ENCODE measurements at places on chromosomes 1 and 21.

- DNase-seq: no peak
Measured at GRCh38 chr1:97986041-97987005, 65.5 kb upstream of the DPYD start.

DNA sequence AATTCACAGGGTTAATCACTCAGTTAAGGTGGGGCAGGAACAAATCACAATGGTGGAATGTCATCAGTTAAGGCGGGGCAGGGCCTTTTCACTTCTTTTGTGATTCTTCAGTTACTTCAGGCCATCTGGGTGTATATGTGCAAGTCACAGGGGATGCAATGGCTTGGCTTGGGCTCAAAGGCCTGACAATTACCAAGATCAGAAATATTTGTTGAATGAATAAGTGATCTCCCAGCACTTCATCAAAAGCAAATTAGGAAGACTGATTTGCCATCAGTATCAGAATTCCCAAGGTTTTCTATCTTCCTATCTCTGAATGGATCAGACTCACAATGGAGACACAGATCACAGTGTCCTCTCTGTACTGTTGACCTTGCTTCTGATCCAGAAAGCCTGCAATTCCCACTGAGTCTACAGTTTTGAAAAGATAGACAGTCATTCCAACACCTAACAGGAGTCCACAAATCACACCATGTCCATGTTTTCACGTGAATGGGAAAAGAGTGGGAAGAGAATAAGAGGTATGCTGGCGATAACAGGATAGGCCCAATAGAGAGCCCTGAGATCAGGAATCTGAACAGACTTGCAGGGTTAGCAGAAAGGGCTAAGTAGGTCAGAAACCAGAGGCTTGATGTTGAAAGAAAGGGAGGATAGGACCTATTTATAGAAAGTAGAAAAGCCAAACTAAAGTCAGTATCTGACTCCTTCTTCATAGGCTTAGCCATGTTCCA, 75.3 kb downstream of the KCNK1 start:
- DNase-seq: no peak

- DNase-seq: no peak
Measured at GRCh38 chr21:44082648-44083440, 24.4 kb upstream of the PWP2 start.

- DNase-seq: no peak
Measured at GRCh38 chr1:51313268-51313852, 17.0 kb downstream of the TTC39A start.

DNA sequence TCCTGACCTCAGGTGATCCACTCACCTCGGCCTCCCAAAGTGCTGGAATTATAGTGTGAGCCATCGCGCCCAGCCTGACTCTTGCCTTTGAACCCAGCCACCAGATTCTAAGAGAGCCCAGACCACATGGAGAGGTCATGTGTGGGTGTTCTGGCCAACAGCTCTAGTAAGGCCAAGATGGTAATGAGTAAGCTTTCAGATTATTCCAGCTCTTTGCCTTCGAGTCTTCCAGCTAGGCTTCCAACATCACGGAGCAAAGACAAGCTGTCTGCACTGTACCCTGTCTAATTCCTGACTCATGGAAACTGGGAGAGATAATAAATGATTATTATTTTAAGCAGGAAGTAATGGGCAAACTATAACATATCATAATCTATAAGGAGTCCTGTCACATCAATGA, 14.8 kb upstream of the ZFP69B start:
- no peak for DNase-seq

DNA sequence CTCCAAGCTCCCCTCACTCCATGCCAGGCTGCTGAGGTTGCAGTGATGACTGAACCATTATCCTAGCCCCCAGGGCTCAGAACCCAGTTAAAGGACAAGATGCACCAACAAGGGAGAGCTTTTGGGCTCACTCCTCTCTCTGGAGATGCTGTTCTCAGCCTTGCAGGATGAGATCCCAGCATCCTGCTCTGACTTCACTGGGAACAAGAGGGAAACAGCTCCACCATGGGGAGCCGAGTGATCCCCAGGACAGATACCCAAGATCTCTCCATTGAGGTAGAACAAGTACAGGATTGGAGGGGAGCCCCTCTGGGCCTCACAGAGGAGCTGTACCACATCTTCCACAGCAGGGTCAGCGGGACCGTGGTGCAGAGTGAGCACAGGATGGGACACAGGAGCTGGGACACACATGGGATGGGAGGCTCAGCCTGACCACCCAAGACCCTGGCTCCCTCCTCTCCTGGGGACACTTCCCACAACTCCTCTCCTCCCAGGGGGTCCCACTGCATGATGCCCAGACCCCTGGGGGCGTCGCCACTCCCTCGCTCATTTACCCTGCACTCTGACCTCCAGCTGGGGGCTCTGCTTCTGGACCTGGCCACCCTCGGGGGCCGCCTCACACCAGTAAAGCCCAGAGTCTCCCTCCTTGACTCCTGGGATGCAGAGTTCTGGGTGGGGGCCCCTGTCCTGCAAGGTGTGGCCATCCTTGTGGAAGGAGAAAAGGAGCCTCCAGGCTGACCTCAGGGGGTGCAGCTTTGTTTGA, 18.6 kb upstream of the SLAMF9 start:
- DNase-seq: no peak

DNA sequence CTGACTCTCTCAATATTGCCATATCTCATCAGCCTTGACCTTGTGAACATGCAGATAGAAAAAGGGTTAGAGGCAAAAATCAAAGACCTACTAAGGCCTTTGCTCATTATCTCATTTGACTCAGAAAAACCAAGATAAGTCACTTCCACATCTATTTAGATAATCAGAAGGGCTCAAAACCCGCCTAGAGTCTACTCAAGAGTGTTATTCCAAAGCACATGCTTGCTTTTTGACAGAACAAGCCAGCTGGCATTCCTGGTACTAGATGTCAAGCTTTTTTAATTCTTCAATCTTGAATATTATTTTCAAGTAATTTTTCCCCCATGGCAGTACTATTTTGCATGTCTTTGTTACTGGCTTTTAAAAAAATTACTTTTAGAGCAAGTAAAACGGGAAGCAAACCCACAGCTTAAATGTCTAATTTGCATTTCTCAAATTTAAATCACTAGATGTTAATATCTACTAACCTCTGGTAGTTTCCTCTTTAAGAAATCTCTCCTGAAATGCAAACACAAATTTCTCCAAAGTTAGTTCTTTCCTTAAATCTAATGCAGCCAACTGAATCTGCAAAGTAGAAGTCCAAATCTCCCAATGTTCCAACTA, 51.5 kb downstream of the APP start:
- DNase-seq: no peak

DNA sequence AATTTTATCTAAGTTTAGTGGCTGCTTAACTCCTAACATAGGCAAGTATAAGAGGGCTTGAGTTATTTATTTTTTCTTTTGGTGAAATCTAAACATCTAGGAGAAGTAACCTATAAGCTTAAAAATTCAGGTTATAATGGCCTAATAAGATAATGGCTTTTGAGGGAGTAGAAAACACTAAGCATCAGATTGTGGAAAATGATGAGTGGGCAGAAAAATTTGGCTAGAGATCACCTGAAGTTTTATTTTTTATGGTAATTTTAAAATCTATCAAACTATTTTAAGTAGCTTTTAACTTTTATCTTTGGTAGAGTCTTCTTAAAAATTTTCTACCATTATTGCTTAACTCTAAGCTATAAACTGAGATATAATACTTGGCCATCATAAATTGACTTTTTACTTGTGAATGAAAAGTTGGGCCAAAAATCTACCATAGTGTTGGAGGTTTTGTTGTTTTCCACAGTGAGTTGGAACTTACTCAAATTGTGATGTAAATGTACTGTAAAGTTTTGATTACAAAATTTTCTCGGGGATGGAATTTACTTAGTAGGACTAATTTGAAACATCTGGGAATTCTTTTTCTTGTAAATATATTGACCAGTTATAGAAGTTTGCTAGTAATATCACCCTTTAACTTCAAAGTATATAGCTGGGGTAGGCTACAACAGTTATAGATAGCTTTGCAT, 63.9 kb downstream of the USP25 start:
- DNase-seq: no peak

- no peak for DNase-seq
Measured at GRCh38 chr1:29532751-29533150, 296.4 kb downstream of the PTPRU start.

DNA sequence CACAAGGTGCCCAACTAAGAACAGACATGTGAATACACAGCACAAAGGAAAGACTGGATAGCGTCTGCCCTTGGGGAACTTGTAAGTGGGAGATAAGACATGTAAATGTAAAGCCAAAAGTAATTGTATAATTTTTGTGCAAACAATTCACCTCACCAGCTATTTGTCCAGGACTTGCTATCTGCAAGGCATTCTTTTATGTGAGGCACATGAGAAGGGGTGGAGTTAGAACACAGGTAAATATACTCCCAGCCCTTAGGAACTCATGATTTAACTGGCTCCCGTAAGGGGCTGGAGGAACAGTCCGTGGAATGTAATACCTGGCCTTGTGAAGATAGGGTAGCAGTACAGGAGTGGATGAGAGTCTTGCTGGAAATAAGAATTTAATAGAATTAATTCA, 61.3 kb downstream of the CDK18 start:
- no peak for DNase-seq

- DNase-seq: peak; percentile 3
Measured at GRCh38 chr21:45974073-45975019, 7.2 kb upstream of the COL6A1 start.

- DNase-seq: no peak
Measured at GRCh38 chr1:2944705-2945104, 76.6 kb upstream of the ACTRT2 start.

- DNase-seq: no peak
Measured at GRCh38 chr1:32635508-32636277, 14.7 kb downstream of the ZBTB8OS start.

- no peak for DNase-seq
Measured at GRCh38 chr1:15488371-15488770, 12.5 kb downstream of the CELA2B start.

GRCh38 chr21:36753556-36753955, 54.6 kb downstream of the SIM2 start:
- DNase-seq: no peak

- DNase-seq: no peak
Measured at GRCh38 chr1:22639286-22639685, 2.9 kb downstream of the C1QA start.

DNA sequence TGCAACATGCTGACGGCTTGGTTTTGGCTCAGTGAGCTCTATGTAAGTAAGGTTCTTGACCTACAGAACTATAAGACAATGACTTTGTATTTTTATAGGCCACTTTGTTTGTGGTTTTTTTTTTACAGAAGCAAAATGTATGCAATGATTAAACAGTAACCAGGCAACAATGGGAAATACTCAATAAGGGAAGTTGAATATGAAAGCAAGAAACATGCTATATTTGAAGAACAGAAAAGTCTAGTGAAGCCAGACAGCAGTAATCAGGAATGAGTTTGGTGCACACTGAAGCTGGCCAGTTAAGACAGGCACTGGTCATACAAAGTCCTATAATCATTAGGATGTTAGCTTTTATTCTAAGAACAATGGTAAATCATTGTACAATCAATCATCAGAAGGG, 1926.8 kb downstream of the NCAM2 start:
- DNase-seq: peak; percentile 81

- no peak for DNase-seq
Measured at GRCh38 chr1:145942405-145942804, 15.1 kb upstream of the RBM8A start.

GRCh38 chr1:199792874-199793273, 234.6 kb upstream of the NR5A2 start:
- DNase-seq: no peak

GRCh38 chr1:21696931-21697330, 27.8 kb upstream of the RAP1GAP start:
- DNase-seq: peak; percentile 84

DNA sequence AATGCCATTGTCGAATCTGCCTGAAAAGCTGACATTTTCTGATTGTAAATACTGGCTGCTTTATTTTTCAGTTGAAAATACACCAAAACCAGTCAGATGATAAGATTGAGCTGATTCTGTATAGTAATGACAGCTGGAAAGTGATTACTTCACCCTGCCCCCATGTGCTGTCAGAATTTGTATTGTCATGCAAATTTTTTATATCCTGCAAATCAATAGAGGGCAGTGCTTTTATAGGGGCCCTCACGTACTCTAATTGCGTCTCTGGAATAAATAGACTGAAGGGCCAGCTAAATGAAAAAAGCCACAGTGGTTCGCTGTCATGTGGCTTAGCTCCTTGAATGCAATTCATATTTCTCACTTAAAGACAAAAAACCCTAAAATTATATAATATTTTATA, 208.6 kb downstream of the LHX8 start:
- DNase-seq: no peak

GRCh38 chr1:115495625-115496024, 146.1 kb upstream of the VANGL1 start:
- DNase-seq: no peak

DNA sequence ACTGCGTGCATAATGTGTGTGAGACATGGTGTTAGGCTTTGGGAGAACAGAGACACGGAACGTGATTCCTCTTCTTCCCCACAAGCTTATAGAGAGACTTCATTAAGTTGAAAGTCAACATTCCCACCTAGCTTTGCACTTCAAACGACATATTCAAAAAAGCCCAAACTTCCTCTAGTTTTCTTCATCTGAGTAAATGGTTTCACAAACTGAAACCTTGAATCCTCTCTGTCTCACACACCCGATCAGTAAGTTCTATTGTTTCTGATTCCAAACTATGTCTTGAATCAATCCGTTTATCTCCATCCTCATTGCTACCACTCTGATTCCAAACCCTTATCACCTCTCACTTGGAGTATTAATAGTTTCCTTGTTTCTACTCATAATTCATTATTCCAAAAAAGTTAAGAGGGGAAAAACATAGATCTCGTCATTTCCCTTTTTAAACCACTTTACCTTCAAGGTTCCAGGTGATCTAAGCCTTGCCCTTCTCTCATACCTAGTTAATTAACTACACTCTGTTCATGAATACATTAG, 1.6 kb upstream of the METTL18 start:
- no peak for DNase-seq

DNA sequence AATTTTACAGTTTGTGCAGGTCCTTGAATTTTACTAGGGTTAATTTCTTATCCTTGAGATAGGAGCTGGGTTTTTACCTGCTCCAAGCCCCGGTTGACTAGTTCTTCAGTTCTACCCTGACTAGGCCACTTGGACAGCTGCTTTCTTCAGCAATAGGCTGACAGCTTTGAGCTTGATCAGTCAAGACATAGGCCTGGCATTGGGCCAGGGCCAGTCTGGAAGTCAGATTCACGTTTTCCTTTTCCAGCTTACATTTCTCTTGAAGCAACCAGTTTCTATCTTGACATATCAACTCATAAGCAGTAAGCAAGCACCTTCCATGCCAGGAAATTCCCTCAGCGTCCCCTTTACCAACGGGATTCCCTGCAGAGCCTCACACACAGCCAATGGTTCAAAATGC, 63.7 kb upstream of the AJAP1 start:
- DNase-seq: no peak

- DNase-seq: peak; percentile 79
Measured at GRCh38 chr1:67110352-67110751, 24.4 kb downstream of the C1orf141 start.

GRCh38 chr1:40151457-40152079, 9.6 kb upstream of the RLF start:
- no peak for DNase-seq

- DNase-seq: peak; percentile 66
Measured at GRCh38 chr1:66402194-66402593, 131.8 kb upstream of the SGIP1 start.

Data from MV-4-11 (cell line).